SK-N-SH (cell line): ENCODE measurements at places on chromosomes 3 and 15.
A peak's percentile ranks its signal among the peaks of the same experiment; 100 is the strongest.

DNA sequence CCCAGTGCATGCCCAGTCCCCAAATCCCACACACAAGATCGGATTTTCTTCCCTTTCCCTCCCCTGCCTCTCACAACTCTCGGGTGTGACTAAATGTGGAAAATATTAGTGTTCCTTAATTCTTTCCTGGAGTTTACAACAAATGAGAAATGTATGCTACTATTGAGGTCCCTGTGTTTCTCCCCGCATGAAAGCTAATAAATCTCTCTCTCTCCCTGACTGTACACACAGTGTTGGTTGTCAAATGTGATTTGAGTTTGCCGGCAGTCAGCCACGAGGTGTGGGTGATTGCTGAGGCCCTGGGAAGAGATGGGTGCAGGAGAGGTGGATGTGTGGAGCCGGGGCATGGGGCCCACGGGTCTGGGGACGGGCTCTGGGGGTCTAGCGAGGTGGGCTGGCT lies 161.4 kb upstream of the IQSEC1 start:
- DNase-seq: peak; percentile 19

GRCh38 chr15:31407376-31407775 lies 80.7 kb downstream of the KLF13 start:
- no peak for DNase-seq

GRCh38 chr15:32951736-32952464 lies 234.1 kb downstream of the GREM1 start:
- DNase-seq: no peak

- DNase-seq: no peak
Measured at GRCh38 chr15:94265009-94265408, 33.6 kb downstream of the MCTP2 start.

GRCh38 chr3:13666781-13667709 lies 118.1 kb downstream of the FBLN2 start:
- DNase-seq: no peak

DNA sequence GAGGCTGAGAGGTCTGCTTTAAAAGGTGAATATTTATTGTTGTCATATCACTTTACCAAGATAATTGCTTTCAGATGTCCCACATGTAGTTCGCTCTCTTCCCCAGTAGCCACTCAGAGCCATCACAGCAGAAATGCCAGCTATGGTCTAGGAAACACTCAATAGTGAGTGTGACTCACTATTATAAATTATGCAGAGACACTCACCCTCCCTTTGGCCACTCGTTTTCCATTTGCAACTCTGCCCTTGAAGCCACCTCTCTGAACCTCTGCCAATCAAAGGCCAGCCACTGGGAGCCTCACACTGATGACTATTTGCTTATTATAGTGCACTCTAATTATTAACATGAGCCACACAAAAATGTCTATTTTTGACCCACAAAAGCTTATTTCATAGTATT lies 328.1 kb upstream of the ATP10A start:
- no peak for DNase-seq

DNA sequence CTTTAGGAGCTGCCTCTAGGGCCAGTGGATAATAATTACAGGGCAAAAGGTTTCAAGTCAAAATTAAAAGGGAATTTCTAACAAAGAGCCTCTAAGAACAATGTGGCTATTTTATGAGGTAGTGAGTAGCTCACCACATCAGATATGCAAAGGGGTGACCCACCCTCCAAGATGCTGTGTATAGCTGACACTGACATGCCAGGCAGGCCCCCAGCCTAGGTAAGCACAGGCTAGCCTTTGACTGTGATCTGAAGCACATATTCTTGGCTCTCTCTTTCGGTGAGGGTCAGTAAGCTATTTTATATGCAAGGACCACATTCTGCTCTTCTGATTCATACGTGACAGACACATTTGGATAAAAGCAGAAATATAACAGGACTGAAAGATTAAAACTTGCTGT lies 2.8 kb upstream of the THSD4 start:
- DNase-seq: no peak

GRCh38 chr3:4063916-4064574 lies 239.1 kb upstream of the SETMAR start:
- no peak for DNase-seq
